Kidney (tissue), 22 donors: ENCODE measurements at places on chromosomes 16 and 17. TPM values are rescaled to one million over a fixed set of nuclear protein-coding genes. Genes with fewer than 3 reads are reported as not detected.

Gene VAT1L
- 0.85 TPM for total RNA-seq

Gene SLC35G6
- not detected for total RNA-seq

Gene TCAP
- total RNA-seq = 1.5 TPM

Gene KRT31
- not detected for total RNA-seq

Gene C16orf89
- total RNA-seq = 5.4 TPM
